ENCODE measurements at places on chromosomes 12 and 14. TPM values are rescaled to one million over a fixed set of nuclear protein-coding genes. Genes with fewer than 3 reads are reported as not detected.

DNA sequence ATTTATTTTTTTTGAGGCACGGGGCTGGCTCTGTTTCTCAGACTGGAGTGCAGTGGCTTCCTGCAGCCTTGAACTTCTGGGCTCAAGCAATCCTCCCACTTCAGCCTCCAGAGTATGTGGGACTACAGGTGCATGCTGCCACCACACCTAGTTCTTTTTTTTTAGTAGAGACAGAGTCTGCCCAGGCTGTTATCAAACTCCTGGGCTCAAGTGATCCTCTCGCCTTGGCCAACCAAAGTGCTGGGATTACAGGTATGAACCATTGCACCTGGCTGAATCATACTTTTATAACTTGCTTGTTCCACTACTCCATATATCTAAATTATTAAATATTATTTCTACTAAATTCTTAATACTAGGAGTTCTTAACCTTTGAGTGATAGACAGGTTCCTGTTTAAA, 111.6 kb downstream of the BTG1 start:
- DNase-seq, result no peak

- DNase-seq, result no peak
Measured at GRCh38 chr12:71085575-71085974, 72.2 kb downstream of the TSPAN8 start.

GRCh38 chr12:3951380-3952135, 78.4 kb upstream of the PARP11 start:
- DNase-seq, result no peak

GRCh38 chr14:100017553-100017952, 47.7 kb upstream of the EVL start:
- no peak for DNase-seq

GRCh38 chr12:64392221-64392620, 1.7 kb upstream of the C12orf56 start:
- no peak for DNase-seq

SLC25A21 gene
- 2.6 TPM for total RNA-seq

OAS2 gene
- 0.26 TPM for total RNA-seq

GLI1 gene
- total RNA-seq, result 323 TPM

PLEKHD1 gene
- not detected for total RNA-seq

KIF26A gene
- 0.05 TPM for total RNA-seq

Measured in SJSA1 (cell line).